ENCODE measurements at places on chromosomes 6 and 20.
A peak's percentile ranks its signal among the peaks of the same experiment; 100 is the strongest.

- no peak for DNase-seq
Measured at GRCh38 chr6:52435345-52435744, 15.2 kb downstream of the EFHC1 start.

DNA sequence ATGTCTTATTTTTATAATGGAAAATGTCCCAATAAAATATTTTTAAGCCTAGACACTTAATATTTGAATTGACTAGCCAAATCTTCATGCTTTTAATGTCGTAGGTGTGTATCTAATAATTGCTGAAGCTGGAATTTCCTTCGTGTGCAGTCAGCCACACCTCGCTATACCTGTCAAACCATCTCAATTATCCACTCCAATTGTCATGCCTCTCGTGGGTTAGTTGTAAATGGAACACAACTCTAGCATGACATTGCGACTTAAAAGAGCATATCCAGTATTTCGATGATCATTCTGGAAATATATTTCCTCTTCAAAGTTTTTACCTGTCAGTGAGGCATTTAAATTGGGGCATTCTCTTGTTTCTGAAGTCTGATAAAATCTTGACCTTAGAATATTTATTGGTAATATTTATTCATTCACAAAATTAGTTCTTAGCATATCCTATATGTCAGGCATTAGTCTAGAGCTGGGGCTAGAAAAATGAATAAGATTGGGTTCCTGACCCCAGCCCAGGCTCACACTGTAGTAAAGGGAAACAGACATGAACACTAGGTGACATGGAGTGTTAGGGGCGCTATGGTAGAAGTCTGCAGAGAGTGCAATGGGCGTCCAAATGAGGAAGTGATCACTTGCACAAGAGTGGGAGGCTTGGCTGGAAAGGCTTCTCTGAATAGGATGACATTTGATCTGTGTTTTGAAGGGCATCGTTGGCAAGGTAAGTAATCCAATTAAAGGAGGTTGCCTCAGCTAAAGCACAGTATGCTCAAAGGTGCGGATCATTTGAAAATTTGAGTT, 11.0 kb upstream of the CFAP206 start:
- DNase-seq = no peak

DNA sequence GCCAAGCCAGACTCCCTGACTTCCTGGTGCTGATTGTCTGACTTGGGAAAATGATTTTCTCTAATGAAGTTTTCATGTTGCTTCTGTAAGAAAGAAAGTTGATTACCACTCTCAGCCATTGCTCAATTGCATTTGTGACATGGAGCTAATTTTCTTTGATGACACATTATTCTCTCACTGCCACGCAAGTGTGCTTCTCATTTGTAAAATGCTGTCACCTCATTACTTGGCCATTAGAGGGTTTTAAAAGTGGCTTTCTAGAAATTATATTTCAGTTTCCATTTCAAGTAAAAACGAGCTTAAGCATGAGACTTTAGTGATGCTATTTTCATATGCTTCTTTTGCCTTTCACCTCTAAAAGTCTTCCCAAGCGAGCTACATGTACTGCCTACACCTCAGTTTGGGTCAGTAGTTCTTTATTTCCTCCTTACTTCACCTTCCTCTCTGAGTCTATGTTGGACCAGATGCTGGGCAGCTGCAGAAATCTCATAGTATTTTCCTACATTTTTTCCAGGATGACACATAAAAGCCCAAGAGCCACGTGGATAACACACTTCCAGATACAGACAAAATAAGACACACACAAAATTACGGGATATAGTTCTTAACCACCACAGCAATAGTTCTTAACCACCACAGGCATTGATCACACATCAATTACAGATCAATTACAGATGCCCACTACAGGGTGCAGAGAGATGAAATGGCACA, 6.3 kb upstream of the FAM210B start:
- peak; percentile 28 for DNase-seq

DNA sequence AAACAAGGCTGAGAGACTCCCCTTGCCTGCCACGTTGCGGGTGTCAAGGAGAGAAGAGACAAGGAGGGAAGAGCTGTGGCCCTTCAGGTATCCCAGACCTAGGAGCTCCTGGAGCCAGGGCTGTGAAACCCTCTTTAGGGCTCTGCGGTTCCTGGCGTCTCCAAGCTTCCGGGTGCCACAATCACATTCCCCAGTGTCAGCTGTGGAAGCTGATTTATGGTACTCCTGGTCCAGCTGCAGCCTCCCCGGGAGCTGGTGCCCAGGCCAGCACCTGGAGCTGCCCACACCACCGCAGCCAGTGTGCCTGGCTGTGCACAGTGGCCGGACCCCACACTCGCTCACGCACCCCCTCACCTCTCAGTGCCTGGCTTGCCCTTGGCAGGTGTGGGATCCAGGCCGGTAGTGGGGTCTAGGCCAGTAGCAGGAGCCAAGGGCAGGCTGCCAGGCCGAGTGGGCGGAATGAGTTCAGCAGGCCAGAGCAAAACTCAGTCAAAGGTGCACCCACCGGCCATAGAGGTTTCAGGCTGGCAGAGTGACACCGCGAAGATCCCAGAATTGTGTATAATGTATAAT, 58.9 kb upstream of the L3MBTL3 start:
- DNase-seq = no peak

GRCh38 chr6:162898011-162898410, 170.2 kb downstream of the PACRG start:
- DNase-seq = no peak

DNA sequence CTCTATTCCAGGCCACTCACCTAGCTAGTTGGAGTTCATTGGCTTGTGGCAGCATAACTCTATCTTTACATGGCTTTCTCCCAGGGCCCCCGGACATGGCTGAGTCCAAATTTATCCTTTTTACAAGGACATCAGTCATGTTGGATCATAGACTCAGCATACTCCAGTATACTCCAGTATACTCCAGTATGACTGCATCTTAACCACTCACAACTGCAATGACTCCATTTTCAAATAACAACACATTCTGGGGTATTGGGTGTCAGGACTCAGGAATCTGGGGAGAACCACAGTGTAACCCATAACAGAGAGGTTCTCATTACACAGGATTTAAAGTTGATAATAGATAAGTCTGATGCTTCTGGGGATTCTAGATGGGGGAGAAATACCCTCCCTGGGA, 53.8 kb upstream of the TSHZ2 start:
- DNase-seq = no peak

- no peak for DNase-seq
Measured at GRCh38 chr6:169854083-169854725, 102.8 kb downstream of the ERMARD start.

DNA sequence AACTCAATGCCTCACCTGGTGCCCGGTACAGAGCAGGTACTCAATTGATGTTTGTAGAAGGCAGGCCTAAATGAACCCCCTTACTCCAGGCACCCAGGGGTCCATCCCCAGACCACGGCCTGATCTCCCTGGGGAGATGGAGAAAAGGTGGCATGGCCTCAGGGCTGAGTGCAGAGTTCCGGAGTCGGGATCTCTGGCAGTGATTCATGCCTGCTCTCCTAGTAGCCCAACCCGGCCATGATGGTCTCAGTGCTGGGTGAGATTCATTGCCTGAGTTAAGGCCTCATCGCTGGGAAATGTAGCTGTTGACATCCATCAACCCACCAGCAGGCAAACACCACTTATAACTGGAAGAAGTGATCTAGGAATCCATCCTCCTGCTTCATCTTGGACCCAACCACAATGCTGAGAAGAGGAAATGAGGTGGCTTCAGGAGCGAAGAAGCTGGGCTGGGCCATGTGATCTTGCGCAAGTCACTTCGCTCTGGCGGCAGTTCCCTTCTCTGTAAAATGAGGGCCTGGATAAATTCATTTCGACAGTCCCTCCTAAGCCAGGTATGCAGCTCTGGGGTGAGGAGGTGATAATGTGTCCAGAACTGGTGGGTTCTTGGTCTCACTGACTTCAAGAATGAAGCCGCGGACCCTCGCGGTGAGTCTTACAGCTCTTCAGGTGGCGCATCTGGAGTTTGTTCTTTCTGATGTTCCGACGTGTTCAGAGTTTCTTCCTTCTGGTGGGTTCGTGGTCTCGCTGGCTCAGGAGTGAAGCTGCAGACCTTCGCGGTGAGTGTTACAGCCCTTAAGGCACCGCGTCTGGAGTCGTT, 24.7 kb downstream of the ETV7 start:
- no peak for DNase-seq

- no peak for DNase-seq
Measured at GRCh38 chr6:113819169-113819830, 37.8 kb upstream of the MARCKS start.

DNA sequence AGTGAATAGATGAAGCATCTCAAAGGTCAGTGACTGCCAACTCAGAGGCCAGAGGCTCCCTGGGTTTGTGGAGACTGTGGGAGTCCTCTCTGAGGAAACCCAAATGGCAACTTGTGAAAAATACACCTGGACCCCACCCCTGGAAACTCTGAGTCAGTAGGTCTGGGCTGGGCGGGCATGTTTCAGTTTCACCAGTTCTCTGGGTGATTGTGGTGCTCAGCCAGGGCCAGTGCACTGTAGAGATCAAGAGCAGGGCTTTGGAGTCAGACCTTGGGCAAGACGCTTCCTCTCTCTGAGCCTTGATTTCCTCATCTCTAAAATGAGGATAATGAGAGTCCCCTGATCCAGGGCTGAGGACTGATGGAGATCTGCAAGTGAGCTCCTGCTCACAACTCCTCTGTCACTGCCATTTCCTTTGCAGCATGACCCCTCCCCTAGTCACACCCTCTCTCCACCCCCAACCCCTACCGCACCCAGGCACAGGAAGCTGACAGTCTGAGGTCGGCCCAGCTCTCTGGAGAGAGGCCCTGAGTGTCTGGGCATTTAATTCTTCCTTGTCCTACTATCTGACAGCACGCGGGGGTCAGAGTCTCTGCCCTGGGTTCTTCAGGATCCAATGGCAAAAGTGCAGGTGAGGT, 5.1 kb downstream of the DEF6 start:
- no peak for DNase-seq

DNA sequence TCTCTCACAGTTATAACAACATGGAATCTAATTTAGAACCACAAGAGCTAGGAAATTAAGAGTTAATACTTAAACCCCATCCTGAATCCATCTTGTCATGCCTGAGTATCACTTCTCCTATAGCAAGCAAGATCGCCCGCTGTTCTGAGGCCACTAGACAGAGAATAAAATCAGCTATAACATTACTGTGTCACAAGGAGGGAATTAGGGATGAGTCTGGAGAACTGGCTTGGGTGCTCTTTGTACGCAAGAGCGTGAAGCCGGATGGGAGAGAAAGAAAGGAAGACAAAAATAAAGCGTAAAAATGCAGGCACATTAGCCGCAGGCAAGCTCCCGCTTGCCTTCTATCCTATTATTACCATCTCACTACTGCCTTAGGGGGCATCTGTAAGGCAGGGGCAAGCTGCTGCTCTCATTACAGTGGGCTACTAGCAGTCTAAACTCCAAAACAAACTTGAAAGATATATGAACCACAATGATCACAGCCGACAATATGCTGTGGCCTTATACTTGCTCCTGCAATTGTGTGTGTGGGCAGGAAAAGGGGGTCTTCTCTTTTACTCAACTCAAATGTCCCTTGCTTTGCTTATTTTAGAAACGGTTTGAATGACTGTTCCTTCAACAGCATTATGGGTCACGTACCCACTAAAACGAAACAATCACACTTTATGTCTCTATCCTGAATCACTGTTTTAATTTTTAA, 81.9 kb downstream of the GJA10 start:
- DNase-seq = no peak

DNA sequence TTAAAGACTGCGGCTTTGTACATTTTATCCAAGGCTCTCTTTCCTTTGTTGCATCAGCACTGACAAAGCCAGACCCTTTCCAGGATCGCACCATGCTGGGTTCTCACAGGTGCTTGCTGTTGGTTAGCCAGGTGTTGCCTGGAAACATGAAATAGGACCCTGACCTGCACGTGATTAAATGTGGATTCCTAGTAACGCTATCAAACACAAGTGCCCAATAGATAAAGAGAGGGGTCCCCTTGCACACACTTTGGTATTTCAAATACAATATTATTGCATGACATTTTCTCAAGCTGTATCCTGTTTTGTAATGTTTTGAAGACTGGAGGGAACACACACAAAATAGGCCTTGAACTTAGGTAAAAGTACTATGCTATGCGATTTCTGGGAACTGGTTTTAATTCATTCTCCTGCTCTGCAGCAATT, 73.3 kb downstream of the AKAP12 start:
- DNase-seq = no peak

GRCh38 chr6:82245376-82245775, 2.2 kb downstream of the IBTK start:
- no peak for DNase-seq

- DNase-seq = no peak
Measured at GRCh38 chr20:519999-520398, 23.6 kb downstream of the CSNK2A1 start.

DNA sequence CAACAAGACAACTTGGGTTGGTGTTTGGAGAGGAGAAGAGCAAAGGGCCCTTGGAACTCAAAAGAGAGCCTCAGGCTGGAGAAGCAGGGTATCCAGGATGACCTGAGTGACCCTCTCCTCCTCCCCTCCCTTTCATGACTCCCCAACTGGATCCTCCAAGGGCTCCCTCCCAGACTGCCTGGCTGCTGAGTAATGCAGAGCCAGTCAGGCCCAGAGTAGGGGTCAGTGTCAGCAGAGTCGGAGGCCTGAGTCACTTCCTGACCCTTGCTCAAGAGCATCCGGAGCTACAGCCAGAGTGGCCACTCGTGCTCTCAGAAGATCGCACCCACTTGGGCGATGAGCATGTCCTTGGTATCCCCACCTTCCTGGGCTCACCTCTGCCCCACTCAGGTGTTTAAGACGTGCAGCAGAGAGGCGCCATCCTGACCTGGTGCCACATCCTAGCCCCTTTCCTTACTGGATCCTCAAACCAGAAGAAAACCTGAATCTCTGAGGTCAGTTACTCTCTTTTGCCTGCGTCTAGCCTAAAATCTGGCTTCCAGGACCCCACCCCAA, 2.8 kb upstream of the MAPK13 start:
- DNase-seq = peak; percentile 75

GRCh38 chr6:85864453-85865401, 222.0 kb upstream of the SYNCRIP start:
- DNase-seq = no peak

GRCh38 chr6:151082079-151082478, 157.7 kb upstream of the AKAP12 start:
- DNase-seq = no peak

DNA sequence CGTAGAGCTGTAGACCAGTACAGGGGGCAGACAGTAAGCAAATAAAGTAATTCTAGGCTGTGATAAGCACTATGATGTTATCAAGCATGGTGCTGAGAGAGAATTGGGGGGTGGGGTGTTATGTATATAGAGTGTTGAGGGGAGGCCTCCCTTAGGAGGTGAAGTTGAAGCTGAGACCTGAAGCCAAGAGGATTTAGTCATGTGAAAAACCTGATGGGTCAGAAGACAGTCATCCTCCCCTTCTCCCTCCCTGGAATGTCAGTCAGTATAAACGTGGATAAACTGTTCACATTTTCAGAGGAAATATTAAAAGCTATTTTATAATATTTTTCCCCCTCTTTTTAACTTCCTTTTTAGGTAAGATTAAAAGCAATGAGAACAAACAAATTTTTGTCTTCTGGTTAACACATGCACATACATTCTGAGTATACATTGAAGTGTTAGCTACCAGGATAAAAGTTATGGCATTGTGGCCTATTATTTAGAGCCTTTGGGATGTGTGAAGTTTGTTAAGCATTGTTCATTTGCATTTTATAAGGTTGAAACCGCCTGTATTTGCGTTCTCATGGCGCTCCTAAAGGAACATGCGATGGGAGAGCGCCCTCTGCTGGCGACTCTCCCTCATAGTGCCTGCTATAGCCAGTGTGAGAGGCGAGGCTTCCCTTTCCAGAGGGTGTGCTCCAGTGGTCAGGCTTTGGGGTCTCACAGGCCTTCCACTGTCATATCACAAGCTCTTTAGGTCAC, 35.4 kb upstream of the MAPK13 start:
- DNase-seq = peak; percentile 50

All from GM04504 (cell line).